ENCODE measurements at places on chromosomes 11 and 22.

GRCh38 chr11:112448168-112448567 lies 187.5 kb upstream of the PLET1 start:
- DNase-seq, result no peak

GRCh38 chr11:79100093-79100910 lies 340.5 kb downstream of the TENM4 start:
- DNase-seq, result peak; percentile 48

GRCh38 chr22:17964643-17965042 lies 59.7 kb downstream of the MICAL3 start:
- no peak for DNase-seq

DNA sequence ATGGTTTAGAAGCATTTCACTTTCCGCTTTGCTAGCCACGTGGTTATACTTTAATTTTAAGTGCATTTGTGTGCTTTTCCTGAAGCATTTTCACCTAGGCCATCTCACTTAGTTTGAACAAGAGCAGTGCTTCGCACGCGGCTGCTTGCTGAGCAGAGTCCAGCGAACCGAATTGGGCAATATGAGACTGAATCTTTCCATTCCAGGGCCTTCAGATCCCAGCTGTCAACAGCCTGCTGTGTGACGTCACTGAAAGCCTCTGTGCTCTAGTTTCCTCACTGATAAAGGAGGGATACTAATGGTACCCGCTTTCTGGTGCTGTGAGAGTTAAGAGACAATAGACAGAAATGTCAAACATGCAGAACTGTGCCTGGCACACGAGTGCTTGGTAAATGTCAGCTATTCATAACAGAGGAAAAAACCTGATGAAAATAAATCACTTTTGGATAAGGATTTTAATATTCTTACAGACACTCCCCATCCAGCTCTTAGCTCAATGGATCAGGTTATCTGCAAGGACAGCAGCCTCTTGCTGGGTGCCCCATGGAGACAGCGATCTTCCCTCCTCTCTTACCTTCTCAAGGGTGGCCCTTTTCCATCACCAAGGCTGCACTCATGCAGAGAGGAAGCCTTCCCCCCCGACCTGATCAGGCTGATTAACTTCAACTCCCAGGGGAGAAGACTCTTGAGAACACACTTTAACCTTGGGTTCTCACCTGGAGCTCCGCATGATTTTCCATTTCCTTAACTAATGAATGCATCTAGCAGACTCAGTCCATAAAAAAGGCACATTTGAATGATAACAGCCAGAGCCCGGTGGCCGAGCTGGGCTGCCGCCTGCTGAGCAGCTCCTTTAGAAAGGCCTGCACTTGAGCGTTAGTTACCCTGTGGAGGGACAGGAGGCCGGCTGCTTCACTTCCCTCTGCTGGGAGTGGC lies 3.5 kb upstream of the GLB1L3 start:
- no peak for DNase-seq

DNA sequence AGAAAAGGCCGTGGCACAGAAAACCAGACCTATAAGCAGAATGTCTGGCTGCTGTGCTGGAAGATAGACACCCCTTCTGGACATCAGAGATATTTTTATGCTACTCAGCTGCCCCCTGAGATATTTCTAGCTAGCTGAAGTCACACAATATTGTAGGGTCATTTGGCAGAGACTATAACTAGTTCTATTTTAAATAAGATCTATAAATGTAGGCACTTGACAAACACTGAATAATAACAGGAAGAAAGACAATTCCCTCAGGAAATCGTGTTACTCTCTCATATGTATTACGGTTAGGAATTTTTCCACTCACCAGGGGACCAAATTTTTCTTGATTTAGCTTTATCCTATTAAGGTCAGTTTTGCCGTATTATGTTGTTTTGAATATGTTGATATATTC lies 845.4 kb downstream of the OPCML start:
- no peak for DNase-seq

DNA sequence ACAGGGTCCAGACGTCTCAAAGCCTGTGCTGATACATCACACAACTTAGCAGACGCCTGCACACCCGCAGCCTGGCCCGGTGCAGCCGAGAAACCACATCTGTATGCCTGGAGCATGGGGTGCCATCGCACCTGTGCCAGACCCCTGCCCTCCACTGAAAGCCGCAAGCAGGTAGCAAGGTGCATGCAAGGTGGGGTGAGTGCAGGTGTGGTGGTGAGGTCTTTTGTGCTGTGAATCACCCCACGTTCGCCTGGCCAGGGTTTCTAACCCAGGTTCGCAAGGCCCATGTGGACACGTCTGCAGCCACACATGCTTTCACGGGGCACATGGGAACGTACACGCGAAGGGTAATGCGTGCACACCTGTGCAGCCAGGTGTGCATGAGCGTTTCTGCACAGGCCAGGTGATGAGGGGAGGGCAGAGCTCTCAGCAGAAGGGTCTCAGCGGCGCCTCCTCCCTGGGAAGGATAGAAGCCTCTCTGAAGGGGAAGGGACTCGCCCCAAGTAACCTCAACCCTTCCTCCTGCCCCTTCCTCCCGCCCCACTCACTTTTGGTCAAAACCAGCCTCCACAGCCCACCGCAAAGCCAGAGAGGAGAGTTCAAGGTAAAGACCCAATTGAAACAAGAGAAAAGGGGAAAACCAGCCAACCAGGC lies 19.5 kb downstream of the CBX7 start:
- DNase-seq, result no peak

GRCh38 chr22:35657571-35658312 lies 9.5 kb downstream of the APOL6 start:
- DNase-seq, result no peak

- peak; percentile 26 for DNase-seq
Observed at GRCh38 chr22:20437613-20438426, at the start of gene SCARF2. Gene SCARF2 (minus strand): TSS chr22:20437825. CDS start chr22:20437754, 71 bp downstream.

GRCh38 chr11:88484873-88485621 lies 147.5 kb upstream of the CTSC start:
- DNase-seq, result peak; percentile 19

DNA sequence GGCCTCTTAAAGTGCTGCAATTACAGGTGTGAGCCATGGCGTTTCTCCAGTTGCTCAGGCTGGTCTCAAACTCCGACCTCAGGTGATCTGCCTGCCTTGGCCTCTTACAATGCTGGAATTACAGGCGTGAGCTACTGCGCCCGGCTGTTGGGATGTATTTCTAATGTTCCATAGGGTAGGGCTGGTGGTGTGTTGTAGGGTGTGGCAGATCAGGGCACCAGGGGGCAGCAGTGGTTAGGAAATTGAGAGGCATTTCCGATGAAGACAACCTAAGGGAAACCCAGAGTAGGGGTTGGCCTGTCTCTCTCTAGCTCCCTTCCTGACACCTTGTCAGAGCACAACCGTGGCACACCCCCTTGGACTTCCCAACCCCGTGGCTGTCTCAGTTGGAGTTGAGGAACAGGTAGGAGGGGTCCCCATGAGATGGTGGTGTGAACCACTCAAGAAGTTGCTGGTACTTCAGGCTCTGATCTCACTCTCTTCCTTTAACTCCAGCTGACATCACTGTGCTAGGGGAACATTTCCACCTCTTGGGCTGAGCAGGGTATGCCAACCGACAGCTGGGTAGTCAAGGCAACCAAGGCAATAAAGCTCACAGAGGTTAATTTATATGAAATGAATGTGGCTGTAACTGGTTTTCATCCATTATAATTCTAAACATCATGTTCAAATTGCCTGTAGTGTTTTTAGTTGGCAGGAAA lies 33.0 kb downstream of the YWHAH start:
- DNase-seq, result peak; percentile 26

GRCh38 chr11:120859552-120860295 lies 164.2 kb upstream of the TBCEL start:
- no peak for DNase-seq

- DNase-seq, result no peak
Observed at GRCh38 chr11:83069441-83070043, 2.2 kb downstream of the RAB30 start.

GRCh38 chr11:6233984-6234386 lies 451 bp downstream of the FHIP1B start:
- DNase-seq, result no peak

GRCh38 chr11:112995423-112996090 lies 34.3 kb downstream of the NCAM1 start:
- no peak for DNase-seq

DNA sequence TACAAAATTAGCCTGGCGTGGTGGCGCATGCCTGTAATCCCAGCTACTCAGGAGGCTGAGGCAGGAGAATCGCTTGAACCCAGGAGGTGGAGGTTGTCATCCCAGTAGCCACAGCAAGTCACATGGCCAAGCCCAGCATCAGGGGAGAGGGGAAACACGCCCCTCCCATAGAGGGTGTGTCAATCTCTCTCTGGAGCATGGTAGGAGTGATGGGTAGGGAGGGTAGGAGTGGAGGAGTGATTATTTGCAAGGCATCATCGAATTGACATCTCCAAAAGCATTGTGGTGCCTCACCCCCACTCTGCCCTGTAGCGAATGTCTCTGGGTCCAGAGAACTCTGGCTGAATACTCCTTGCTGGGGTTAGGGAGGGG lies 6.1 kb upstream of the SSTR3 start:
- DNase-seq, result no peak

GRCh38 chr22:19232623-19233022 lies 54.1 kb upstream of the SLC25A1 start:
- DNase-seq, result no peak

- DNase-seq, result no peak
Observed at GRCh38 chr11:68692871-68693483, 8.6 kb downstream of the GAL start.

GRCh38 chr22:35305525-35306070 lies 5.9 kb downstream of the TOM1 start:
- no peak for DNase-seq

DNA sequence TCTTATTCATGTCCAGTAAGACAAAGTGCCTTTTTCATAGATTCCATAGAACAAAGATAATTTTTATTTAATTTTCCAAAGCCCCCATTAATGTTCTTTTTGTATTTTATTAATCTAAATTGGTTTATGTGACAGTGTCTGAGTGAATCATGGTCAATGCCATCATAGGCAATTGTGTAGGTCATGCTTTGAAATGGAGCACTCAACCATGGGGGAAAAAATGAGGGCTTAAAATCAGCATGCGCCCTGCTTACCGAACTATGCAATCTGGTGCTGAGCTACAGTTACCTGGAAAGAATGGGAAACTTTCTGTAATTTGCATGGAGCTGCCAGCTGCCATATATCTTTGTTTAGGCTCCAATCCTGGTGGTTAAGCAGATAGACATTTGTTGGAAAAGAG lies 28.4 kb upstream of the RAB38 start:
- DNase-seq, result no peak

DNA sequence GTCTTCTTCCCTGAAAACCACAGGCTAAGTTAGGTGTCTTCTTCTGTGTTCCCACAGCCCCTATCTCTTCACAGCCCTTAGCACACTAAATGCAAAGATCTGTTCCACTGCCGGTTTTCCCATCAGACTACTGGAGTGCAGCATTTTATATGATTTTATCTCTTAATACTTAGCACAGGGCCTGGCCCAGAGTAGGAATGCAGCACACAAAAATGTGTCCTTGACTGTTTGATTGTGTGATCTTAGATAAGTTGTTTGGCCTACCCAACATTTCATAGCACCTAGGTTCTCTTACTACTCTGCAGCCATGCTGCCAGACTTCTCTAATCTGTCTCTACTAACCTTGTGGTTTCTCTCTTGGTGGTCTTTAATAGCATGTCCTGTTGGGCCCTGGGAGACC lies 54.1 kb upstream of the RRM1 start:
- DNase-seq, result no peak

- peak; percentile 12 for DNase-seq
Observed at GRCh38 chr11:1943977-1944376, 3.2 kb upstream of the MRPL23 start.

GRCh38 chr11:119258983-119259382 lies 52.8 kb downstream of the CBL start:
- no peak for DNase-seq

DNA sequence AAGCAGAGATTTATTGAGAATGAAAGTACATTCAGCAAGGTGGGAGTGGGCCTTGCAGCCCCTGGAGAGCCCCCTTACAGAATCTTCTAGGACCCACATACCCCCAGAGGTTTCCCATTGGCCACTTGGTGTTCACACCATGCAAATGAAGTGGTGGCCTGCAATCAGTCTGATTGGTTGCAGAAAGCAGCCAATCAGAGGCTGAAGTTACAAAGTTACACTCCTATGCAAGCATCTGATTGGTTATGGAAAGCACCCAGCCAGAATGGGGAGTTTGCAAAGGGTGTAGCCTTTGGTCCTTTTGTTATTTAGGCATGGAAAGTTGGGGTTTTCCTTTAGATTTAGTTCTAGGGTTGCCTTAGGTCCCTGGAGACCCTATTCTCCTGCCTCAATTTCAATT lies 34.9 kb downstream of the UVRAG start:
- DNase-seq, result no peak

- DNase-seq, result peak; percentile 50
Observed at GRCh38 chr11:104663190-104664140, 234.8 kb downstream of the CASP12 start.

DNA sequence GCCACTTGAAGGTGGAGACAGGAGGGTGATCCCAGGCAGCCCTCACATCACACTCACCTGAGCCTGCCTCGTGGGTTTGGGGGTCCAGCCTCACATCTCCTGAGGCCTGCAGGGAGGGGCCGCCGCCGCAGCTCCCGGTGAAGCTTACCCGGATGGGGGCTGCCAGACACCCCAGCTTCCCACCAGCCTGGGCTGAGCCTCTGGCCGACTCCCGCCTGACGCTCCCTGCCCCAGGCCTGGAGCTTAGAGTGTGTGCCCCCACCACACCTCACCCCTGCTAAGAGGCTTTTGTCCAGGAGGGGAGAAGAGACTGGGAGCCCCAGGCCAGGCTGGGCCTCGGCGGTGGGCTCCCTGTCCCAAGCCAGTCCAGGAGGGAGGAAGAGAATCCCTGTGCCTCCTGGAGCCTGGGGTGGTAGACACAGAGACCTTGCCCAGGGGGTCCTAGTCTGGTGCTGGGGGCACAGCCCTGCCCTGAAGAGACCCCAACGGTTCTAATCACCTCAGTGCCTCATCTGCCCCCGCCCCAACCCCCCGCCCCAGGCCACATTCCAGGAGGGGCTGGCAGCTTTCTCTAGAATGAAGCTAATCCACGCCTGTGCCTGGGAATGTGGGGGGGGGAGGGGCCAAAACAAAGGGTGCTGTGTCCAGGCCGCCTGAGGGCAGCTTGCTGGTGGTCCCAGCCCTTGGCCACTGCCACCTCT lies at the start of gene SLC16A8:
SLC16A8 (minus strand) TSS at position 254 of the 701 bp plus-strand sequence. CDS start 1,311 bp downstream, outside the sequence.
- no peak for DNase-seq

GRCh38 chr11:110486156-110486555 lies 56.4 kb downstream of the FDX1 start:
- no peak for DNase-seq

DNA sequence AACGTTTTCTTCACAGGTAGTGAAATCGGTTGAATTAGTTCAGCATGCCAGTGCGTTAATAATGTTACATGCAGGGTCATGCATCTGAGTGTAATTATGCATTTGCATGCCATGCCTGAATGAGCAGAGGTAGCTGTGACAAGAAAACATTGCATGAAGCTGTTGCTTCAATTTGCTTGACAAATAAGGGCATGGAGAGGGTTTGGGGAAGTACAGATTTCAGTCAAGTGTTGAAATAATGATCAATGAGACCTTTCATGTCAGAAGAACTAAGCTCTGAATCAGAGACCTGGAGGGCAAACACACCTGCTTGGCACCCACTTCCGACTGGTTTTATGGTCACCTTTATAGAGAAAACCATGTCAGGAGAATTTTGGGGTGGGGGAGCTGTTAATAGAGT lies 221.4 kb downstream of the DBX1 start:
- DNase-seq, result no peak
